ENCODE measurements at places on chromosomes 11 and 22.
A peak's percentile ranks its signal among the peaks of the same experiment; 100 is the strongest.

- DNase-seq, result no peak
Observed at GRCh38 chr11:132051704-132052103, 681.3 kb downstream of the NTM start.

GRCh38 chr11:33790040-33790439, 15.7 kb upstream of the FBXO3 start:
- no peak for DNase-seq

- DNase-seq, result no peak
Observed at GRCh38 chr11:6350043-6350442, 29.7 kb upstream of the CAVIN3 start.

DNA sequence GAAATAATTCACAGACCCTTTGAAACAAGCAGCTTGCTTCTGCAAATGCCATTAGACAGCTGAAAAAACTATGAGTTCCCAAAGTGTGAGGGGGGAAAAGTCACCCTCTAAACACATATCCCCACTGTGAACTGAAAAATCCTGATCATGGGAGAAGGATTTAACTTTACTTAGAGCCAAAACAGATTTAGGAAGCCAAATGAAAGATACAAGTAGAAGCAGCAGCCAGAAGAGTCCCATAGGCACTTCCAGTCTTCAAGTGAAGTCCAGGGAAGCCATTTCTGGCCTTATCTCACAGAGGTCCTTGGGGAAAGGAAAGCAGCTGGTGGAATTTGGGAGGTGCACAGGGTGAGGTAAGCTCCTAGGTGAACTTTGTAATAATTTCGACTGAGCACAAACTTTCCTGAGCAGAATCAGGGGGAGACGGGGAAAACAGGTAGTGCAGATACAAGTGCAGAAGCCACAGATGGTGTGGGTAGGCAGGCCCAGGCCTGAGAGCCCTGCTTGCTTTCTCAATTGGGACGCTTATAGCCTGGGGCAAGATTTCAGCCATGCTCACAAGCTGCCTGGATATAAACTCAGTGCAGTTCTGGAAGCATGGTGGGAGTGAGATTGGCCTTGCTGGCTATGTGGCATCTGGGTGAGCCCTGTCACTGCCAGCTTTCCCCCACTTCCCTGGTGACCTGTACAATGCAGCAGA, 44.8 kb downstream of the GAS2 start:
- DNase-seq, result peak; percentile 37

GRCh38 chr11:99069856-99070444, 49.2 kb downstream of the CNTN5 start:
- DNase-seq, result no peak

- DNase-seq, result no peak
Observed at GRCh38 chr11:2846056-2846455, 39.5 kb downstream of the CDKN1C start.

DNA sequence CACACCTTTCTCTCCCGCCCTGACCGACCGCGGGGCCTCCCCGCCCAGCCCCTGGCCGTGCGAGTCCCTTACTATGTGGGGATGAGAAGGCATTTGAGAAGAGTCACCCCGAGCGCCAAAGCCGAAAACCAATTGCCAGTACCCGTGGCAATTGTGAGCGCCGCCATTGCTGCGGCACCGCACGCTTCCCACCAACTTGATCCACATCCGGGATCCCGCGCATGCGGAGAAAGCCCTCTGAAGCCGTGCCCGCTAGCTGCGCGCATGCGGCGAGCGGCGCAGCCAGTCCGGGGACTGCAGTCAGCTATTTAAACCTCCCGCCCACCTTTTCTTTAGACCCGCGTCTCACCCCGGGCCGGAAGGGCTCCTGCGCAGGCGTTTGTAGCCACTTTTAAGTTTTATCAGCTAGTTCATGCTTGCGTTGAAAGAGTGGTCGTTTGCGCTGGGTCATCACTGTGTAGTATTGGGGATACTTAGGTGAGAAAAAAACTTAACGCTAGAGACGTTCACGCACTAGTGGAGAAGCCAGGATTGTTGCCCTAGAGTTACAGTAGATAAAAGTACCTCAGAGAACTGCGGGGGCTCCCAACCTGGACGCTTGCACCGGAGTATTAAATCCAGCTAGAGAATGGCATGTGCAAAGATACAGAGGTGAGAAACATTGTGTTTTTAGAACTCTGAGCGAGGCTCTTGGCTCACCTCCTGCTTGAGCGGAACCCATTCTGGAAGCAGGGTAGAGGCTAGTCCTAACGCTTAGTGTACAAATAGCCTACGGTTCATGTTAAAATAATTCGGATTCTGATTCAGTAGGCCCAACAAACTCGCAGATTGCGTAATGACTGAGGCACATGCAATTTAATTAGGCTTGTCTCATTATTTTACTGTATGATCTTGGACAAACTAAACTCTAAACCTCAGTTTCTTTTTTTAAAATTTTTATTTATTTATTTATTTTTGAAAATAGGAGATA, at the start of gene ALG8:
ALG8 (minus strand) TSS at position 205 of the 970 bp plus-strand sequence; CDS start at position 167, 38 bp downstream.
- DNase-seq, result peak; percentile 84

GRCh38 chr11:25271301-25271700, 774.4 kb downstream of the LUZP2 start:
- DNase-seq, result no peak
